Ecto neural progenitor cell (in vitro differentiated cells): ENCODE measurements at places on chromosomes 12 and 14.
A peak's percentile ranks its signal among the peaks of the same experiment; 100 is the strongest.

DNA sequence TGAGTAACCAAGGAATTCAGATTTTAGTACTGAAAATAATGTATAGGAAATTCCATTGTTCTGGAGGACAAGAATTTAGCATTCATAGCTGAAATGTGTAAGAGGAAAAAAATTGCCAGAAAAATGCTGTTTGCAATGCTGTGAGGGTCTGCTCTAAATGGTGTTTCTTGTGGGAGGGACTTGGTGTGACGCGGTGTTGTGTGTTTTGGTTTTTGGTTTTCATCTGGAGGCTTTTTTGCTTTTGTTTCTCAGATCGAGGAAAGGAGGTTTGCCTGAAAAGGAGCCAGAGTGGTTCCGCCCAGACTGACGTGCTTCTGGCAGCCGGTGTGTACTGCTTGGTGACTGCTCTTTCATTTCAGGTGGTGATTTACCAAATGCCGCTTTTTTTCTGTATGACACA lies 211.8 kb upstream of the HMGA2 start:
- no peak for DNase-seq

DNA sequence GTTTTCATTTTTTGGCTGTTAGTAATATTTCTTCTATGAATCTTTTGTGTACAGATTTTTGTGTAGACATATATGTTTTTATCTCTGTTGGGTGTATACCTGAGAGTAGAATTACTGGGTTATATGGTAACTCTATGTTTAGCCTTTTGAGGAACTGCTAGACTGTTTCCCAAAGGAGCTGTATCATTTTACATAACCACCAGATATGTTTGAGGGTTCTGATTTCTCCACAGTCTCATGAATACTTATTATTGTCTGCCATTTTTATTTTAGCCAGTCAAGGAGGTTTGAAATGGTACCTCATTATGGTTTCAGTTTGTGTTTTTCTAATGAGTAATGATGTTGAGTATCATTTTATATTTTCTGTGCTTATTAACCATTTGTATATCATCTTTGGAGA lies 1.9 kb downstream of the PCNX4 start:
- DNase-seq: no peak

DNA sequence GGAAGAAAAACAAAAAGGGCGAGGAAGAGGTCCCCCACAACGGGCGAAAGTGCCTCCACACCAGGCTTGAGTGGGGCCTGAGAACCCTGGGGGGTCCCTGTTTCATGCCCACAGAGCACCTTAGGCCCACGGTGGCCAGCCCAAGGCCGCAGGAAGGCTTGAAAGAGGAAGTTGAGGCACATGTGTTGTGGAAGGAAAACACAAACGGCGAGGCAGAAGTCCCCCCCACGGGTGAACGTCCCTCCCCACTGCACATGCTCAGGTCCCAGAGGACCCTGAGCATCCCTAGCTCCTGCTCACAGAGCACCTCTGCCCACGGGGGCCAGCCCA lies 371.5 kb downstream of the ALG10 start:
- DNase-seq: peak; percentile 29

GRCh38 chr12:109449845-109450532 lies 27.1 kb downstream of the KCTD10 start:
- no peak for DNase-seq

- no peak for DNase-seq
Observed at GRCh38 chr14:56585461-56586084, 6.0 kb downstream of the TMEM260 start.
